BJ (cell line): ENCODE measurements at places on chromosomes 16 and 17.

- DNase-seq = no peak
These were observed 67.5 kb downstream of the KLHDC4 start for GRCh38 chr16:87698241-87698640.

DNA sequence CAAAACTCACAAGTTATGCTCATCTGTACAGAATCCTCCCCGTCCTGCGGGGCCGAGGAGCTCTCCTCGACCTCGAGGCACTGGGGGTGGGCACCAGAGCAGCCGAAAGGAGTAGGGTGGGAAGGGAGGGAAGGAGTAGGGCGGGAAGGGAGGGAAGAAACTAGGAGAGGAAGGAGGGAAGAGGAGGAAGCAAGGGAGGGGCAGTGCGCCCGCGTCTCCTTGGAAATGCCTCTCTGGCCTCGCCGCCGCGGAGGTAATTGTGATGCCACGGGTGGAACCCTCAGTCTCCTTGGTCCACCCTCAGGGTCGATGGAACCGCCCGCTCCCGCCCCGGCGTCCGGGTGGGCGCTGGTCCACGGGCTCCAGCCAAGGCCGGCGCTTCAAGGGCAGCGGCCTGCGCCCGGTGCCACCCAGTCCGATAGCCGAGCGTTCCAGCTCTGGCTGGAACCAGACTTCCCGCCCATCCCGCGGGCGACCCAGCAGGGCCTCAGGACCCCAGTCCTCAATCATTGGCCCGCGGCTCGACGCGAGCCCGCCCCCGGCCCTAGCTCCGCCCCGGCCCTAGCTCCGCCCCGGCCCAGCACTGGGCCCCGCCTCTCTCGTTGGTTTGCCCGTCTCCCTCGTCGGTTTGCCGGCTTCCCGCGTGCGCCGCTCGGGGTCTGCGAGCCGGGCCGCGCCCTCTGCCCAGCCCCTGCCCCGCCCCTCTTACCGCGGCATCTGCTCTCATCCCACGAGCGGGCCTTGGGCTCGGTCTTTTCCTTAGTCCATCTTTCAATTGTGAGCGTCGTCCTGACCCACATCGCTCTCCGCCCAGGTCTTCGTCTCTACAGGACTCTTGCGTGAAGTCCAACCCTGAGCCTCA lies 596 bp downstream of the PROCA1 start:
- DNase-seq = peak; percentile 49

DNA sequence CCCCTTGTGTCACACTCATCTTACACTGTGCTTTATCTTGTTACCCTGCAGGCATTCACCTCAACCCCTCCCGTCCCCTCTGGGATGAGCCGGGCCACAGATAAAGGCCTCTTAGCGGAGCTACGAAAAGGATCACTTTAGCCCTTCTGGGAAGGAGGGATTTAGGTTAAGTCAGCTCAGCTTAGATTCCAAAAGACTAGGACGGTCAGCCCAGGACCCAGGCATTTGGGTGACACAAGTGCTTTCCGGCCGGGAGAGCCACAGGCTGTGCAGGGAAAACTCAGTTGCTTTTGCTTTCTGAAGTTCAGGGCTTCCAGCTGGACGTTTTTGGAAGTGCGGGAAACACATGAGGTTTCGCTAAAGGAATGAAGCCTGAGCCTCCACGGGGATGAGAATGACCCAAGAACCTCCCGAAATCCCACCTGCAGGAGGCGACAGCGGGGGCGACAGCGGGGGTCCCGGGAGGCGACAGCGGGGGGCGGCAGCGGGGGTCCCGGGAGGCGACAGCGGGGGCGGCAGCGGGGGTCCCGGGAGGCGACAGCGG lies 11.6 kb upstream of the METRNL start:
- no peak for DNase-seq

DNA sequence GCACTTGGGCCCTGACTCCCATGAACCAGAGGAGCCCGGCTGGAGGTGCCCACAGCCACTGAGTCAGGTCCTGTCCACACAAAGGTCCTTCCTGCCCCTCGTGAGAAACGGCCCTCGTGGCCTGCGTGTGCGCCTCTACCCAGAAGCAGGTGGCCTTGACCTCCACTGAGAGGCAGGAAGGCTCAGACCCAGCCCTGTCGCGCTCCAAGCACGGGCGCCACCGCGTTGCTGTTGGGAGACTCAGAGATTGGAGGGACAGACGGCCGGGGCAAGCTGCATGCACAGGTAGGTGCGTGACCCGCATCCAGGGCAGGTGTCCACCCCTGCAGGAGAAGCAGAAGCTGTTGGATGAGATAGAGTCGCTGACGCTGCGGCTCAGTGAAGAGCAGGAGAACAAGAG lies 8.1 kb upstream of the CAPN15 start:
- no peak for DNase-seq

- DNase-seq = no peak
These were observed 154.6 kb downstream of the SEC14L1 start for GRCh38 chr17:77295241-77295853.

GRCh38 chr17:81939881-81940385 lies 2.8 kb upstream of the PYCR1 start:
- DNase-seq = no peak

DNA sequence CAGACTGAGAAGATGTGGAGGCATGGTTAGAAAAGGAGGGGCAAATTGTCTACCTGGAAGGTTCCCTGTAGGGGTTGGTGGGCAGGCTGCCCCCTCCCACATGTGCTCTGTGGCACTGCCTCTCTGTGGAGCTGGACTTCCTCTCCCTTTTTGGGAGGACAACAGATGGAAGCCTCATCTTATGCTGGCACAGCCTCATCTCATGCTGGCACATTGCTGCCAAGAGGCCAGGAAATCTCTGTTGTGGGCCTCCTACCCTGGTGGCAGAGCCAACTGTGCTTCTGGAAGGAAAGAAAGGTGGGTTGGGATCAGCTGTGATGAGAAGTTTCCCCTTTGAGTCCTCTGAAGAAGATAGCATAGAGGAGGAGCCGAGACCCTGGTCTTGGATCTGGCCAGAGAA lies 19.7 kb upstream of the BRD7 start:
- no peak for DNase-seq

DNA sequence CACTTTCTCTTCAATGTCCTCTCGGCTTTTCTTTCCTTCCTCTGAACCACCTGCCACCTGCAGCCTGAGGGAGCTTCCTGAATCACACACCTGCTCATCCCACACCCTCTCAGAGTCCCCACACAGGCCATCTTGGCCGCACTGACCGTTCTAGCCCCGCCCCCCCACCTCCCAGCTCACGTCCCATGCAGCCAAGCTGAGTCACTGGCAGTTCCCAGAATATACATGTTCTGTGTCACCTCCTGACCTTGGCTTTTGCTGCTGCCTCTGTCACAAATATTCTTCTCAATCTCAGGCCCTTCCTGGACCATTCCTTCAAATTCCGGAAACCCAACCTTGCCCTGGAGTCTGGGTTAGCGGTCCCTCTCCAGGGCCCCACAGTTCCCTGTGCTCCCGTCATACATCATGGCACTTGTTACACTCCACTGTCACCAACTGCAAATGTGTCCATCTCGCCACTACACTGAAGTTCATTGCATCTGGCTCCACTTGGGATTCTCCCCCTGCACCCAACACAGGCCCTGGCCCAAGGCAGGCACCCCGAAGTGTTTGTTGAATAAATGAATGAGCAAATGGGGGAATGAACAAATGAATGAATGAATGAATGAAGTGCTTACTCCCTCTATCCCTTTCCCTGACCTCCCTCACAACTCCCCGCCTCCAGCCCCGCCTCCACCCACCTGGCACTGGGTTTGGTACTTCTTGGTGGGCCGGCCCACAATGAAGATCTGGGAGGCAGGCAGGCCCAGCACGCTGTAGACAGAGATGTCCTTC lies 12.8 kb downstream of the PIMREG start:
- no peak for DNase-seq

GRCh38 chr16:55043499-55043898 lies 112.8 kb downstream of the IRX5 start:
- no peak for DNase-seq

GRCh38 chr17:13874817-13875216 lies 194.5 kb upstream of the COX10 start:
- DNase-seq = no peak
